Fibroblast of mammary gland (primary cell): ENCODE measurements at places on chromosomes 3 and 15.

GRCh38 chr3:58991623-58992022 is 58.2 kb downstream of the CFAP20DC start:
- DNase-seq = no peak

- no peak for DNase-seq
Observed at GRCh38 chr3:147713234-147714133, 304.3 kb downstream of the ZIC1 start.

DNA sequence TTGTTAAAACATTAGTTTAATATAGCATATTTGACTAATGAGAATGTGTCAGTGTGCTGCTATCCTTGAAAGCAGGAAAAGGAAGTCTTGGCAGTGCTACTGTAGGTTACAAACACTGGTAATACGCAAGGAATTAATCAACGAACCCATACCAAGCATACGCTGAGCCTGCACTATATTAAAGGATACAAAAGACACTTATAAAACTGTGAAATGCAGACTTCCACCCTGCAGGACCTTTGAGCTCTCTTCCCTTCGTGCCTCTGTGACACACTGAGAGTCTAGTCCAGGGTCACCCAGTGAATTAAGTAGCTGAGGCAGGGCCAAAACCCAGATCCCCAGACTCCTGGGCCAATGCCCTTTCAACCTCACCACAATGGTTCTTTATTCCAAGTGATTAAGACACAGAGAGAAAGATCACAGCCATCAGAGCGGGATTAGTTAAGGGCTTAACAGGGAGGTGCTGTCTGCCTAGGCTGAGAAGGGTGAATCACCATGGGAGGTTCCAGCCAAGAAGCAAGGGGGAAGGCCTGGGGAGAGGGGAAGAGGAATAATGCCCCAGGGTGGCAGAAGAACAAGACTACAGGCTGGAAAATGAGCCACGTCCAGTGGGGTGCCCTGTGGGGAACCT is 6.8 kb downstream of the ANXA2 start:
- peak; percentile 93 for DNase-seq

- DNase-seq = no peak
Observed at GRCh38 chr3:38643592-38643991, 5.9 kb downstream of the SCN5A start.

- no peak for DNase-seq
Observed at GRCh38 chr3:32780071-32780734, 37.6 kb upstream of the TRIM71 start.

- DNase-seq = no peak
Observed at GRCh38 chr15:98035577-98036010, 75.1 kb downstream of the ARRDC4 start.
